ENCODE measurements at places on chromosomes 6 and 20.
A peak's percentile ranks its signal among the peaks of the same experiment; 100 is the strongest.

- DNase-seq, result no peak
These were observed 99.5 kb upstream of the ZFP64 start for GRCh38 chr20:52291109-52291508.

DNA sequence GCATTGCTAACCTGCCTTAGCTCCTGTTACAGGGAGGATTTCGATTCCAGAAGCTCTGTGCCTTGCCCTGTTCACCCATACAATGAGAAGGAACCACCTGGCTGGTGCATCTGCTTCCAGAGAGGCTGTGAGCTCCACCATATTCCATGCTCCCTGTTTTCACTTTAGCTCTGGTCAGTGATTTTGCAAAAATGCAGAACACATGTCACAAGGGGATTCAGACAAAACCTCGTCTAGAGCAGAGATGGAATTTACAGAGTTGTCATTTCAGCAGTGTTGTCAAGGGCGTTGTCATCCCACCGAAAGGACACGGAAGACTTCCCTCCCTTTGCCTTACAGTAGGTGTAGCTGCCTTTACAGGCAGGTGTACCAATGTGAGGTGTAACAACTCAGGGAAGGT is 223.0 kb upstream of the ARID1B start:
- no peak for DNase-seq

- DNase-seq, result no peak
These were observed 212.5 kb upstream of the SUPT3H start for GRCh38 chr6:45590226-45590625.

GRCh38 chr20:47356526-47357295 is at the start of gene ZMYND8:
TSS of gene ZMYND8 (minus strand) at chr20:47356699. CDS start at chr20:47356670, 29 bp downstream.
- peak; percentile 72 for DNase-seq

GRCh38 chr20:20491110-20491783 is 123.3 kb downstream of the INSM1 start:
- peak; percentile 28 for DNase-seq

DNA sequence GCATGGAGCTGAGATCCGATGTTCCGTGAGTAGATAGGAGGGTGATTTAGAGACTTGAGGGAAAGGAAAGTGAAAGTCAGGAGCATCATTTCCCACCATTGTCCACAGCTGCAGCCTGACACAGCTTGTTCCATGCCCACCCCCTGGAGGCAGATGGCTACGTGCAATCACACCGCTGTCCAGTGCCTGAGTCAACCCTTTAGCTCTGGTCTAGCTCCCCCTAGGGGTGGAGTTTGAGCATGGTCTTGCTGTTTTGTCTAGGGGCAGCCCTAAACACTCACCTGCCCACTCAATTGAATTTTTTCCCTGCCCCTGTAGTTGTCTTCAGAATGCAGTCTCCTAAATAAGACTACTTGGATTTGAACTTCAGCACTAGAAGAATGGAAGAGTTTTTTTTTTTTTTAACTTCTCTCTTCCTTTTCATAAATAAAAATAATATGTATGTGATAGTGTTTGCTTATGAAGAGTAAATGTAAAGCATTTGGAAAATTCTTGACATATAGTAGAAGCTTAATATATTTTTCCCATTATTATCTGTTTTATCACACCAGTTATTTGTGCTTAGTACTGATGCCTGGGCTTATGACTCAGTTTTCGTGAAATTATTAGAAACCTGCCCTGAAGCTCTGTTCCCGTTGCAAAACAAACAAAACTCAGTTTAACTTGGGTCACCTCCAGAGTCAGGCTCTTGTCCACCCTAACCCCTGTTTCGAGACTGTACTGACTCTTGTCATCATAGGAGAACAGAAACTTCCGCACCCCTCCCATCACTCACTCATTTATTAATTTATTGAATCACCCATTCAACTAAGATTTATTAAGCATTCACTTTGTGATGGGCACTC is 814.8 kb downstream of the MAFB start:
- DNase-seq, result peak; percentile 13

- no peak for DNase-seq
These were observed 36.1 kb downstream of the CTNNBL1 start for GRCh38 chr20:37729909-37730308.

- no peak for DNase-seq
These were observed 602 bp downstream of the PPP1R11 start for GRCh38 chr6:30067460-30068139.

GRCh38 chr6:80145921-80146320 is 39.5 kb downstream of the BCKDHB start:
- DNase-seq, result no peak

DNA sequence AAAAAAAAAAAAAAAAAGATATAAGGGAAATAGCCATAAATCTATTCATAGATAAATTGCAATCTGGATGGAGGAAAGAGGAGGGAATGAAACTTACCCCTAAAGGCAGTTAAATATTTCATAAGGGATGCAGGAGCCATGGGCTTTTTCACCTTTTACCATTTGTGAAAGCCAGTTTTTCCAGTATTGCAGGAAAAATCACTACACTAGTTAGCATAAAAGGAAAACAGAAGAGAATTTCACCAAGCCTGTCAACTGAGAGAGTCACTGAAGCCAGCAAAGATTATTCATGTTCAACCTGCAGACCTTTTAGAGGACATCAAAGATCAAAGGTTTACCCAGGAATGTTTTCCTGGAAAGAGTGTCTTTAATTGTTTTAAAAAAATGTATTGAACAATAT is 969.7 kb downstream of the KIF16B start:
- no peak for DNase-seq

DNA sequence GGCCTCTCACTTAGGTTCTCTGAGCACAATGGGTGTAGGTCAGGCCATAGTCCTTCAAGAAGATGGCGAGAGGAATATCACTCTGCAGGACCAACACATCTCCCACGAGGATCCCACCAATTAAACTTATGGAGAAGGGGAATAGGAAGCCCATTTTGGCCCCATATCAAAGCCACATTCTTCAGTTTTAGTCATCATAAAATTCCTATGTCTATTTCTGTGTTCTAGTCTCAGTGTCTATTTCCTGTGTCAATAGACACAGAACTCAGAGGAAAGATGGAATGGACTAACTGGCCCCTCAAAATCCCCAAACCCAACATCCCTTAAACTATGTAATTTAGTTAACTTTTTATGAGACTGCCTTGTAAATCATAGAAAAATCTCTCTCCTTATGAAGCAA is 216.8 kb downstream of the HACE1 start:
- no peak for DNase-seq
